ENCODE measurements at places on chromosomes 13 and 19. TPM values are rescaled to one million over a fixed set of nuclear protein-coding genes. Genes with fewer than 3 reads are reported as not detected.

- no peak for DNase-seq
These were observed 137.8 kb upstream of the SOX1 start for GRCh38 chr13:111929036-111929616.

DNA sequence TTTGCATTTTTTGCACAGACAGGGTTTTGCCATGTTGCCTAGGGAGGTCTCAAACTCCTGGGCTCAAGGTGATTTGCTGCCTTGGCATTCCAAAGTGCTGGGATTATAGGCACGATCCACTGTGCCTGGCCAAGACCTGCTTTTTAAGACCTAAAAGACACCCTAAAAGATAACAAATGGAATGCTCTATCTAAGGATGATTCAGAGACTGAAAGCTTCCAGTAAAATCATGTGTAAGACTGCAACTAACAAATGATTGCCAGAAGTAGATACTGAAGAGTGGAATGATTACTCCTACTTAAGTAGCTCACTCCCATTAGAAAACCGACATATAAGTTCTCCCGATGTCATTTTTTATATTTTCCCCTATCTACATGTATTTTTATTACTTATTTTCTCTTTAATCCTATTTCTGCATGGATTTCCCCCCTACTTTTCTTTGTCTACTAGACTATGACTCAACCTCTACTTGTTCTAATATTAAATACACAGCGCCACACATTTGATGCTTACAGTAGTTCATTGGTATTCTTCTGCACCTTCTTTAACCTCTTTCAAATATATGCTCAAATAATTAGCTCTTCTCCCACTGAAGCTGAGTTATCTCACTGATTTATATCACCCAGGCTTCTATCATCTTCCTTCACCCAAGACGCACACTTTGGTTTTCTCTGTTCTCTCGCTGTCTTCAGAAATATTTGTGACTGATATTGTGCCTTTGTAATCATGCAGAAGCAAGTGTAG lies 32.2 kb upstream of the KLF12 start:
- DNase-seq = no peak

DNA sequence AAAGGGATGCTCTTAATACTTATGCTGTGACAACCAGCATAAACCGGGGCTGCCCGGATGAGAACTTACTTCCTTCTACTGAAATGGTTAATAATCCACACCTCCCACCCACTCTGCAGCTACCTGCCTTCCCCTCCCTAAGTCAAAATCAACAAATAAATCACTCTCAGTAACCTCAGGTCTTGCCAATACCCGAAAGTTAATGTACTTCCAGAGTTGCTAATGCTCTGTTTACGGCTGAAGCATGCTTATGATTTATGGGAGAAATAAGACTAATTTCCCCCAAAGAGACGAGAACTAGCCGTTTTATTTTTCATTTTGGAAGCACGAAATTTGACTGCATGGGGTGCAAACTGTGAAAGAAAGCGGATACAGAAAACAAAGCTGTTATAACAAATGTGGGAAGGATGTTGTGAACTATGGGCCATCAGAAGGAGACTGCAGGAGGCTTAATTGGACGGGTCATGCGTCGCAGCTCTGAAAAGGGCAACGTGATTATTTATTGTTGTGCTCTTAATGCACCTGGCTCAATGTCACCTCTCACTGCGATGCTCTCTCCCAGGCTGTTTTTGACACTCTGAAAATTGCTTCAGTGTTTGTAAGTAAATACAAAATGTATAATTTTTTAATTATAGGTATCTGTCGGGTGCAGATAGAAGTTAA lies 114.0 kb upstream of the SLC7A1 start:
- no peak for DNase-seq

DNA sequence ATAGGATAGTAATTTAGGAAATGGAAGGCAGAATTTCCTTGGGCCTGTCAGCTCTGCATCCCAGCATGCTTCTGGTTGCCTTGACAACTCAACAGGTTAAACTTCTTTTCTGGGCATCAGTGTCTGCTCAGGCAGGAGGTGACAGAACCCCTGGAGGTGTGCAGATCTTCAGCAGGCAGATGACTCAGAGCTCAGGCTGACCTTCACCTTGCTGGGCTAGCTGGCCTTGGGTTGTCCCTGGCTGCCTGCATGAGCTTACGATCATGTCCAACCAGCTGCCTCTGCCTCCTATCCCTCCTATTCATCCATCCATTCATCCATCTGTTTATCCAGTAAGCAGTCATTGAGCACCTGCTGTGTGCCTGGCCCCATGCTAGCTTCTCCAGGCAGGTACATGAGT lies 81.2 kb upstream of the KCTD15 start:
- no peak for DNase-seq

- DNase-seq = no peak
These were observed 5.9 kb downstream of the CEACAM19 start for GRCh38 chr19:44677019-44677811.

Gene IGFLR1
- 6.5 TPM for total RNA-seq

Gene URAD
- total RNA-seq = not detected

Gene CSNK1G2
- 28.0 TPM for total RNA-seq

Gene RASAL3
- total RNA-seq = 2.0 TPM

Gene RNF126
- 19.2 TPM for total RNA-seq
